Amniotic stem cell (primary cell): ENCODE measurements at places on chromosomes 1 and 21.

DNA sequence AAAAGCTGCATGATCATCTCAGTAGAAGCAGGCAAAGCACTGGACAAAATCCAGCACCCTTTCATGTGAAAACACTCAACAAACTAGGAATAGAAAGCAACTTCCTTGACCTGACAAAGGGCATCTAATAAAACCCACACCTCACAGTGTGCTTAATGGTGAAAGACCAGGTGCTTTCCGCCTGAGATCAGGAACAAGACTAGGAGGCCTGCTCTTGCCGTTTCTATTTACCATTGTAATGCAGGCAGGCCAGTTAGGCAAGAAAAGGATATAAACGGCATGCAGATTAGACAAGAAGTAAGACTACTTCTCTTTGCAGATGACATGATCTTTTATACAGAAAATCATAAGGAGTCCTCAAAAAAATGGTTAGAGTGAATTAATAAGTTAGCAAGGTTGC lies 37.2 kb downstream of the SLC37A1 start:
- DNase-seq = no peak

GRCh38 chr1:57018119-57018518 lies 52.3 kb upstream of the C8B start:
- no peak for DNase-seq

DNA sequence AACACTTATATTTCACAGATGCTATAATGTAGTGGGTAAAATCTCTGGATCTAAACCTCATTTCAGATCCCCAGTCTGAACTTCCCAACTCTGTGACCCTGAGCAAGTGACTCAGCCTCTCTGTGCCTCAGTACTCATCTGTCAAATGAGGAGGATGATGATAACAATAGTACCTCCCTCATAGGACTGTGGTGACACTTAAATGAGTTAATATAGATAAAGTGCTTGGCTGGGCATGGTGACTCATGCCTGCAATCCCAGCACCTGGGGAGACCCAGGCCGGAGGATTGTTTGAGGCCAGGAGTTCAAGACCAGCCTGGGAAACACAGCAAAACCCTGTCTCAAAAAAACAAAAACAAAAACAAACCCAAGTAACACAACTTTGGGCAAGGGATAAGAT lies 4.7 kb upstream of the ECE1 start:
- no peak for DNase-seq

DNA sequence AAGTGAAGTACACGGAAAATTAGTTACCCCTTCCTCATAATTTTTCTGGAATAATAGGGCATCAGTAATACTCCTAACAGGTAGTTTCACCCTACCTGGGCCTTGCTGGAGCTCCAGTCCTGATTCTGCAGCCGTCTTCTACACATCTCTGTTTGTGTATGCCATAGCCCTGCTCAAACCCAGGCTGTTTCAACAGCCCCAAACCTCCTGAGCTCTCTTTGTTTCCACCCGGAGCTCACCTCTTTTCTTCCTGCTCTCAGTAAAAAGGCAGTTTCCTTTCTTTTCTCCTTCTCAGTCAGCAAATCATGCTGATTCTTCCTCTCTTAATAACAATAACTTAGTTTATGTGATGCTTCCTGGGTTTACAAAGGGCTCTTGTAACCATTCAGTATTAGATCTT lies 355.1 kb upstream of the RUNX1 start:
- no peak for DNase-seq

GRCh38 chr1:154448331-154448811 lies 43.2 kb downstream of the IL6R start:
- no peak for DNase-seq

- no peak for DNase-seq
Measured at GRCh38 chr1:221794935-221795334, 53.0 kb upstream of the DUSP10 start.

DNA sequence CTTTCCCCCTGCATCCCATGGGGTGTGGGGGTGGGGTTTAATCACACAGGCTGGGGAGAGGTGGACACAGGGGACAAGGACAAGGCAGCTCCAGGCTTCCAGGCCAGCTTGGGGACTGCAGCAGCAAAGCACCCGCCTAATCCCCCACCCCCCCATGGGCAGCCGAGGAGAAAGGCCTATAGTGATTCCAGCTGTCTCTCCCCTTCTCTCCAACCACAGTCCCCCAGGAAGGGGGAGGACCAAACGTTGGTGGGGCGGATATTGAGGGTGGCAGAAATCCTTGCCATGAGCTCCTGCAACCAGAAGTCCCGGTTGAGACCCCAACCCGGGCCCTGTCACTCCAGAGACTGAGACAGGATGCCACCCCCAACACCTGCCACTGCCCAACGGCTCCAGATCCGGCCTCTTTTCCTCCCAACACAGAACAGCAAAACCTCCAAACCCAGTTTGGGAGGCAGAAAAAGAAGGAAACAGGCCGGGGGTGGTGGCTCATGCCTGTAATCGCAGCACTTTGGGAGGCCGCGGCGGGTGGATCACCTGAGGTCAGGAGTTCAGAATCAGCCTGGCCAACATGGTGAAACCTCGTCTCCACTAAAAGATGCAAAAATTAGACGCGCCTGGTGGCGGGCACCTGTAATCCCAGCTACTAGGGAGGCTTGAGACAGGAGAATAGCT lies 1.7 kb downstream of the EPHA2 start:
- no peak for DNase-seq

- DNase-seq = no peak
Measured at GRCh38 chr21:38821248-38821647, 15.5 kb downstream of the ETS2 start.

GRCh38 chr1:218558271-218558810 lies 213.2 kb downstream of the TGFB2 start:
- no peak for DNase-seq

- no peak for DNase-seq
Measured at GRCh38 chr1:26234644-26235370, 807 bp downstream of the CEP85 start.

GRCh38 chr1:228018961-228019721 lies 12.3 kb downstream of the WNT3A start:
- DNase-seq = no peak

DNA sequence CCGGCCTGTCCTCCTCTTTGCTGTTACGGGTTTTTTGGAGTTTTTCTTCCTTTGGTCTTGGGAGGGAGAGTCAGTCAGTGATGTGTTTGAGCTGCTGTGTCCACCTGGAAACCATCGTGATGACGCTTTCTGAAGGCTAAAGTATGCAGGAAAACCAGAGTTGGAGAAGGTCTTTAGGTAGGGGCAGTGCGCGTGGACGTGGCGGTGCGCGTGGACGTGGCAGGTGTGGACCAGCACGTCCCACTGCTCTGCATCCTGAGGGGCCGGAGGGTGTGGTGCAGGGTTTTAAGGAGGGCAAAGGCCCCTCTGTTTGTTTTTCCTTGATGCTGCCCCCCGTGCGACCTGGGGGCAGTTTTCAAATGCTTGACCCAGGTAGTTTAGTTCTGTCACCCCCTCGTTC lies 29.9 kb downstream of the PRKCZ start:
- DNase-seq = no peak

DNA sequence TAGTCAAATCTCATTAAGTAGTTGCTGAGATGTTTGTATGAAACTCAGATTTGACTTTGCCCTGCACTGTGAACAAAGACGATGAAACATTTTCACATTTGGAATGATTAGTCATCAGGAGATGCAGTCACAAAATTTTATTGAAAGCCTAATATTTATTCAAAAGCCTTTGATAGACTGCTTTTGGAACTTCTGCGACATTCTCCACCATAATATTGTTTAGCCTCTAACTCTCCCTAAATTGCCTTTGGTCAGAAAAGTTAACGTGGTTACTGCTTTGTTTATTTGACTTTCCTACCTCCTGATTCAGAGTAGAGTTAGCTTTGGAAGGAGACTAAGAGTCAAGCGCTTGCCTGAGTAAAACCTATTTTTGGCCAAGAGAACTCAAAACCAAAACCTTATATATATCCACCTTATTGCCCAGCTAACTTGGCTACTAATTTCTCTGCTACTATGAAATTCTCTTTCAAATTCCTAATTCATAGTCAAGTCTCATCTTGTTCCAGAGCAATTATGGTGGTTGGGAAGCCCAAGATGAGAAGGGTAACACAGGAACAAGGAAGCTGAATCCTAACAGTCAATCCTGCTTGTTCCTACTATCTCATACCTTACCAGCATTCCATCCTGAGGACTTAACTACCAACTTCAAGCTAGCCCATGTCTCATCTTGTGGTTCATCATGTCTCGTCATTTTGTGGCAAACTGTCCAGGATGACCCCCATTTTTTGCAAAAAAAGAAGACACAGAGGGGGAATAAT lies 429.6 kb downstream of the USP25 start:
- DNase-seq = no peak

- DNase-seq = peak; percentile 85
Measured at GRCh38 chr1:201625226-201625761, 86.4 kb downstream of the NAV1 start.

GRCh38 chr1:109112056-109112651 lies 1.8 kb upstream of the ELAPOR1 start:
- no peak for DNase-seq

DNA sequence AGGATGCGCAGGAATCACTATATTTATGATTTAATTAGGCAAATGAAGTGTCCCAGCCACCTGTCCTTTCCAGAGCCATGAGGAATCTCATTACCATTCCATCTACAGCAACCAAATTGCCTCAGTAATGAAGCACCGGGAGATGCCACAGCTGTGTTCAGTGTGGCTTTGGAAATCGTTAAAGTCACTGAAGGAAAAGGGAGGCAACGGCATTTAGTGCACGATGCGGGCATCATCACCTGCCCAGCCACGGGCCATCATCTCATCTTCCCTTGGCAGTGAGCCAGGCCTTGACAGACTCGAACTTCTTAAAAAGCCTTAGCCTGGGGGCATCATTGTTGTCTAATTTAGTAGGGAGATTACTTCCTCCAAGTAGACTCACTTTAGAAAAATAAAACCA lies 67.8 kb downstream of the CNIH3 start:
- DNase-seq = no peak

- DNase-seq = no peak
Measured at GRCh38 chr1:150971583-150972416, 2.8 kb downstream of the CERS2 start.

DNA sequence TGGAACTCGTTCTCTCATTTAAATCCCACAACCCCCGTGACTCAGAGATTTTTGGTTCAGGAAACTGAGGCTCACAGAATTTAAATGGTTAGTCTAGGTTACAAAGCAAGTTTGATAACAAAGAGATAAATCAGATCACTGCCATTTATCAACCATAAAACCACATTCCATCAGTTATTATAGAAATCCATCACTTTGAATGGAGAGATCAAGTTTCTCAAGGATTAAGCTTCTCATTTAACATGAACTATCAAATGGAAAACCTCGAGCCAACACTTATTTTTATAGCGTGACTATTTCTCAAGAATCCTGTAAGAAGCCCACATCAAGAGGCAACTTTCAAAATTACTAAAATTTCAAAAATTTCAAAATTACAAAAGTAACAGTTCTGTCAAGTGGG lies 11.9 kb downstream of the WLS start:
- DNase-seq = no peak

GRCh38 chr21:17368748-17369363 lies 144.0 kb upstream of the CXADR start:
- no peak for DNase-seq

DNA sequence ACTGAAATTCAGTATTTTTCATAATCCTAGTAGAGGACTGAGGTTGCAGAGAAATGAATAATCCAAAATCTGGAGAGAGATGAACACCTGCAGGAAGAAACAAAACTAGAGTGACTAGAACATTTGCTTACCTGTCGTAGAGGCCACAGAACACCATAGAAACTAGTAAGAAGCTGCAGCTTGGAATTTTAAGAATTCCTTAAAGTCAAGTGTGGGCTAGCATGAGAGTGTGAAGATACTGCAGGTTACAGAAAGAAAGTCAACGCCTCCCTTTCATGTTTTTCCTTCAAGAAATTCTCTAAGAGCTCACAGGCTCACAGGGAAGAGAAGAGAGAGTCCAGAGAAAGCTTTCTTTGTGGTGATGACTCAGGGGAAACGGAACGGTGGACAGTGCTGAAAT lies 633.7 kb downstream of the LRRIQ3 start:
- DNase-seq = no peak

DNA sequence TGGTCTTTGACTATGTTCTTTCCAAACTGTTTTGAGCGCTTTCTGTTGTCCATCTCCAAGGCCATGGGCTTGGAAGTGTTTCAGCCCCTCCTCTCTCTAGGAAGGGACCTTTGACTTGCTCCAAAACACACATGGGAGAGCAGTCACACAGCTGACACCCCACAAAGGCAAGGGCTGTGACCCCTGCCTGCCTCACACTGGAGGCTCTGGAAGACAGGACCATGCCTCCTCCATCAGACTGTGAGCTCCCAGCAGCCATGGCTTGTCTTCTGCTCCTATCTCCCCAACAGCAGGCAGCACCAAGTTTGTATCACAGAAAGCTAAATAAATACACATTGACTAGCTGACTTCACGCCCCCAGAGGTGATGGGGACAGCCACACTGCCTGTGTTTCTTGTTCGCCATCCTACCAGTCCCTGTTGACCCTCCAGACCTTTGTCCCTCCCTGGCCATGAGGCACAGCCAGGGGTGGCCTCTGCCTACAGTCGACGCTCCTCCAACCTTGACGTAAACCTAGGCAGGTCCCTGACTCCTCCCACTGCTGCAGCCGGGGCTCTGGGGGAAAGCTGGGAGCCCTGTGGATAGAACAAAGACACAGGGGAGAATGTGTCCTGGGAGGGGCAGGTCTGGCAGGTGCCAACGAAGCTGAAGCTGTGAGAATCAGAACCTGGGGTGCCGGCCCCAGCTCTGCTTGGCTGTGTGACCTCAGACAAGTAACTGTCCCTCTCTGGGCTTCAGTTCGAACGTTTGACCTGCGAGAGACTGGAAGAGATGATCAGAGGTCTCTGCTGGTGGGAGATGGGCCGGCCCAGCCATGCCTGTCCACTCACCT lies 4.8 kb downstream of the PLA2G2F start:
- no peak for DNase-seq

DNA sequence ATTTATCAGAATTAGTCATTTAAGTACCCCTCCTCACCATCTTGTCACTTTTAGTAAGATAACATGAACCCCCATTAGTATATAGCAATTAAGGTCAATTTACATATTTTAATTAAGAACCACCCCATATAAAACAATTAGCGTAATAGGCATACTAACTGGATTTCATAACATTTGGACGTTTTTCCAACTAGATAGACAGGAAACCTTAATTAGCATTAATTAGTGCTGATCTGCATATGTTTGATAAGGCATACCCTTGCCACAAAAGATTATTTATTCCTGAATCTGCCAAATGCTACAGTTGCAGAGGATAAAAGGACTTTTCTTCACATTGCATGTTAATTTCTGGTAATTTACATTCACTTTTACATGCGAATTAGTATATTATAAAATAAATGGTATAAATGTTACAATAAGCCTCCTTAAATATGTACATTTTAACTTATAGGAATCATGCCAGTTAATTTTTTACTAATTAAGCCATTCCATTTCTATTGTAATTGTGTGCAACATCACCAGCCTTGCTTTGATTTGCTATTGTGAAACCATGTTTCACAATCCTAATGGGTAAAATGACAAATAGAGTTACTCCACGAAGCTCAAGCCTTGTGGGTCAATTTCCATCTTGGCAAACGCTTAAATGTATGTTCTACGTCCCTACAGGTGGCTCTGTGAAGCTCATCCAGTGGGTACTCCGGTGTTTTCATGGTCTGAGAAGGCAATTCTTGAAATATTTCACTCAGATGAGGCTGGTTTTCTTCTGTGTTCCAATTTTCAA lies 469.6 kb downstream of the DPYD start:
- DNase-seq = no peak
